Activated T-helper 1 cell treated with anti-CD3 and anti-CD28 coated beads, Interleukin-12 subunit alpha, Interleukin-12 subunit beta, Interleukin-2, Interleukin-4 antibody, amounts not matched to agents 30 ng/mL and 10 ng/mL and 1 ng/mL, durations not matched to agents 14 hours and 24 hours and 36 hours (primary cell): ENCODE measurements at places on chromosomes 2 and 18.

DNA sequence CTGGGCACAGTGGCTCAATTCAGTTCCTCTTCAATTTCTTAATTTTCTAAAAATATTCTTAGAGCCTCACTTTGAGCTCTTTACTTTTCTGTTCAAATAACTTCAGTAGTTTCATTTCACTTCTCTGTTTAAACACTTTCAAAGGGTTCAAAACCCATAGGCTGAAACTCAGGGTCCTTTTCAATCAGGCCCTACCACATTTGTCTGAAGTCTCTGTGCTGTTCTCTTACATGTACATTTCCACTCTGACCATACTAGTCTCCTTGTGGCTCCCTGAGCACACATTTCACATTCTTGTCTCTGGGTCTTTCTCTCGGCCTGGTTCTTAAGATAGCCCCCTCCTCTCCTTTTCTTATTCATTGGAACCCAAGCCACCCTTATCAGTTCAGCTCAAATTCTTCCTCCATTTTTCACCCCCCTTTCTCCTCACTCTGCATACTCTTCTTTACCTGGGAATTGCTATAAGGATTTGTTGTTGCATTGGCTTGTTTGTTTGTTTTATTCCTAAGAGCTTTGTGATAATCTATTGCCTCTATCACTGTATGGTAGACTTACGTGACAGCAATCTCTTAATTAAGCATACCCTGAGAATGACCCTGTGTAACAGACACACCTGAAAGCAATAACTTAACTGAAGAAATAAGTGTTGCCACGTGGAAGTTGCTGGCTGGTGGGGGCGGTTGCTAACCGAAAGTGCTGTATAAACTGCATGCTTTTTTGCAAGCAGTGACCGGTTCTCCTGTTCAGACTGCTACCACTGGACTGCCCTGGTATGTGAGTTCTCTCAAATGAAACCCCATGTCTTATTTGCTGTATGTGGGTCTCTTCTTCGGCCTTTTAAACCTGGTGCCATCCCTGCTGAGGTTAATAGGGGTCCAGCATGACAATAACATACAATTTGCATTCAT is 27.7 kb upstream of the ACADL start:
- DNase-seq, result no peak

GRCh38 chr2:204982303-204982702 is 437.0 kb downstream of the PARD3B start:
- no peak for DNase-seq

DNA sequence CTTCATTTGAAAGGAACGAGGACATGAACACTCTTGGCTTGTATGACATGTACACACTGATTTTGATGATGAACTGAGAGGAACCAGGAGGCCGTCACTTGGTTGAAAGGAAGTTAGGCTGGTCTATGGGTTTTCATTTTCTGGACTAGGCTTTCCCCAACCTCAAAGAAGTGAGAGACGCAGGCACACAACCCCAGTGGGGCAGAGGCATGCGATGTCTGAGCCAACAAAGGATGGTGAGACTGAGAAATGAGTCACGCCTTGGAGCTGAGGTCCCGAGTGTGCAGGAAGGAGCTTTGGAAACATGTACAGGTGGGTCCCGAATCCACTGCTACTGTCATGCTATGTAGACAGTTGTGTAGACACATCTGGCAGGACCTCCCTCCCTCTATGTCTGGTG is 24.1 kb downstream of the SIGLEC15 start:
- no peak for DNase-seq

- DNase-seq, result no peak
Observed at GRCh38 chr2:179565807-179566206, 295.6 kb downstream of the ZNF385B start.

GRCh38 chr18:13217971-13218367 is 591 bp upstream of the LDLRAD4 start:
- DNase-seq, result no peak

DNA sequence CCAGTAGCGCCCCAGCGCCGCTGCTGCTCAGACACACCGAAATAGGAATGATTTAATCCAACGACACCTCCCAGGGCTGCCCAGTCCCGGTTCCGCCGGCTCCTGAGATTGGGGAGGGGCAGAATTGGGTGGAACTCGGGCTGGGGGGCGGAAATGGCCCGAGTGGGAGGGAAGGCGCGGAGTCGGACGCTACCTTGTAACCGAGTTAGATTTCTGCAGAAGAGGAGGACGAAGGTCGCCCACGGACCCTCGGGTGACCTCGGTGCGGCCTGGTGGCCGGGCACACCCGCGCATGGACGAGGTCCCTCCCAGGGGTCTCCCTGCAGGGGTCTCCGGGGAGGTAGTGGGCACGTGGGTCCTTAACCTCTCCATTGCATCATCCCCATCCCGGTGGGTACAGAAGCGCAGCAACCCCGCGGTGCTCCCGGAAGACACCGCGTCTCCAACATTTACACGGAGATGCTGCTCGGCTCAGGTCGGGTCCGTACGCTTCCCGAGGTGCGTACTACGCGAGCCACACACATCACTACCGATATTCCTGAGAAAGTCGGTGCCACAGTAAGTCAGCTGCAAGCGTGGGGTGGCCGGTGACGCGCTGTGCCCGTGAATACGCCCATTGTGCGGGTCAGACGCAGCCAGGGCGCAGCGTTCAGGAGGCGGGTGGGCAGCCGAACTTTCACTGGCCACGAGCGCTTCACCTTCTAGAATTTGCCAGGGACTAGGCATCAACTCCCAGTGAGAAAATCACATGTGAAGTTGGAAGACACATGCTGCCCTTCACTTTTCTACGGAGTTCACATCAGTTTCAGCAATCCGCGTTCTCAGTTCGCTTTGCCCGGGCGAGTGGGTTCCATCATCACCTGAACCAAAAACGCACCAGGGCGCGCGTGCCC is 3.0 kb downstream of the ZNF516 start:
- DNase-seq, result no peak

GRCh38 chr18:32280188-32280783 is 90.4 kb downstream of the MEP1B start:
- DNase-seq, result no peak

DNA sequence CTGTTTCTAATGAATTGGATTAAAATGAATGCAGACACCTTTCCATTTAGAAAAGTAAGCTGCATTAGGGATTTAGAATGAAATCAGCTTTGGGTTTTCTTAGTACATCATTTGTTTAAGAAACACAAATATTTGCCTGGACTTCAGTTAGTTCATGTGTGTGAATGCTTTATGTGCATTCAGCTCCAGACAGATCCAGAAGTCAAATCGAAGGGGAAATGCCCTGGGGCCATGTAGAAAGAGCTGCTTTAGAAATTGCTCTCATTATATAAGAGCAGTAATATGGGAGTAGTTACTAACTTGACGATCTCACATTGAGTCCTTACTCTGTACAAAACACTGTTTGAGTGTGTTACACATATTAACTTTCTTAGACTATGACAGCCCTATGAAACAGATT is 88.0 kb upstream of the TTC39C start:
- DNase-seq, result no peak
